Glomerular endothelial cell (primary cell): ENCODE measurements at places on chromosomes 2 and 18.

DNA sequence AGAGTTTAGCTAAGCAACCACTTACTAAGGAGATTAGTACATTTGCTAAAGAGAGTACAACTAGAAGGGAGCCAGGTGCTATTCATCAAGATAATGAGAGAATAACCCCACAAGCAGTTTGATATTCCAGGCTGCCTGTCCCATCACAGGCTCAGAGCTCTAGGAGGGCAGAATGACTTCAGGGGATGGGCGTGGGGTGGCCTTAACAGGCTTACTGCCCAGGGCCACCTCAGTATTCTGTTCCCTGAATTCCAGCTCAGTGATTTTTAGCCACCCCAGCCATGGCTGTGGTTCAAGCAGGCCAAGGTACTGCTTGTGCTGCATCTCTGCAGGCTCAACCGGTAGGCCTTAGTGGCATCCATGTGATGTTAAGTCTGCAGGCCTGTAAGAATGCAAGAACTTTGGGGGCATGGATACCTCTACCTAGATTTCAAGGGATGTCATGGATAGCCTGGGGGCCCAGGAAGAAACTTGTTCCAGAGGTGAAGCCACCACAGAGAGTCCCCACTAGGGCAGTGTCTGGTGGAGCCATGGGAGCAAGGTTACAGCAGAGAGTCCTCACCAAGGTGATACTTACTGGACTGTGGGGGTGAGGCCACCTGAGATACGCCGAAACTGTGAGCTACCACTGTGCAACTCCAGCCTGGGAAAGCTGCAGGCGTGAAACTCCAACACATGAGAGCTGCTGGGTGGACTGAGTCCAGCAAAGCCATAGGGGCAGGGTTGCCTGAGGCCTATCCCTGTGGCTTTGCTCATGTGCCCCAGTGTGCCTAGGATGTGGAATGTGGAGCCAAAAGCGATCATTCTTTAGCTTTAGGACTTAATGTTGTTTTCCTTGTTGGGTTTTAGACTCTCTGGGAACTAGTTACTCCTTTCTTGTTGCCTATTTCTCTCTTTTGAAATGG is 107.7 kb downstream of the EHBP1 start:
- no peak for DNase-seq

DNA sequence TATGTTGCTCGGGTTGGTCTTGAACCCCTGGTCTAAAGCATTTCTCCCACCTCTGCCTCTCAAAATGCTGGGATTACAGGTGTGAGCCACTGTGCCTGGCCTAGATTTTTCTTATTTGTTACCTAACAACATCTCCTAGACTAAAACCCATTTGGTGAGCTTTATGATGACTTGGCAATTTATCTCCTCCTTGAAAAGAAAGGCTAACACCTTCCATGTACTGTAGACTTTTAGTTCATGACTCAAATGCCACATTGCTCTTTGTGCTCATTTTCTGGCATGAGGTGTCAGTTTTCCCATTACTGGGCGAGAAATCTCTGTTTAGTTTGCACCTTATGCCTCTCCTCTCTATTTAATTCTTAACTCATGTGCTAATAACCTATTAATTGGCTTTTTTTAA is 12.3 kb upstream of the SERPINB5 start:
- DNase-seq: no peak

DNA sequence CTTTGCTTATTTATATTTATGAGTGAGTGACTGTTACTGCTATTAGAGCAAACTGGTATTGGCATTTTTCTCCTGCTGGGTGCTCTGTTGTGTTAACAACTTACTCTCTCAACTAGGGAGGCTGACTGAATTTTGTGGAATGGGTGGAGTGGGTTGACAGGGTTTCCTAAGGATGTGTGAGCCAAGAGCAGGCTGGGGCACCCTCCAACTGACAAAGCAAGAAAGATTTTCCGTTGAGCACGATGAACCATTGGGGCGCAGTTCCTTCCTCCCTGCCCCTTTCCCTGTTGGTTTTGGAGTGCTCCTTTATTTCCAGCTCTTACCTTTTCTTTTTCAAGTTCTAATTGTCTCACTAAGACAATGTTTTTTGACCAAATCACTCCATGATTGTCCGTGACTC is 20.3 kb downstream of the SEH1L start:
- DNase-seq: no peak

DNA sequence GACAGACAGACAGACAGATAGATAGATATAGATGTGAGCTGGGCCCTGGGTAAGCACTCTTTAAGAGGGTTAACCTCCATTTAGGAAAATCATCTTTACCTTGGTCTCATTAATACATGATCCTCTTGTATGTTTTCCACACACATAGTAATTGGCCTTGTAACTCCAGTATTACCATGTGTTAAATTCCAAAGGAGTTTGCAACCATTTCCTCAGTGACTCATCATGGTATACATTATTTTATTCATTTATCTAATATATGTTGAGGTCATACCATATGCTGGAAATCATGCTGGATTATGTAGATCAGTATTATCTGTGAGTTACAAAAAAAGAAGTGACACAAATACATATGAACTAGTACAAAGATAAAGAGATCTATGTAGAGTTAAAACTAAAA is 504.3 kb downstream of the DCC start:
- no peak for DNase-seq

DNA sequence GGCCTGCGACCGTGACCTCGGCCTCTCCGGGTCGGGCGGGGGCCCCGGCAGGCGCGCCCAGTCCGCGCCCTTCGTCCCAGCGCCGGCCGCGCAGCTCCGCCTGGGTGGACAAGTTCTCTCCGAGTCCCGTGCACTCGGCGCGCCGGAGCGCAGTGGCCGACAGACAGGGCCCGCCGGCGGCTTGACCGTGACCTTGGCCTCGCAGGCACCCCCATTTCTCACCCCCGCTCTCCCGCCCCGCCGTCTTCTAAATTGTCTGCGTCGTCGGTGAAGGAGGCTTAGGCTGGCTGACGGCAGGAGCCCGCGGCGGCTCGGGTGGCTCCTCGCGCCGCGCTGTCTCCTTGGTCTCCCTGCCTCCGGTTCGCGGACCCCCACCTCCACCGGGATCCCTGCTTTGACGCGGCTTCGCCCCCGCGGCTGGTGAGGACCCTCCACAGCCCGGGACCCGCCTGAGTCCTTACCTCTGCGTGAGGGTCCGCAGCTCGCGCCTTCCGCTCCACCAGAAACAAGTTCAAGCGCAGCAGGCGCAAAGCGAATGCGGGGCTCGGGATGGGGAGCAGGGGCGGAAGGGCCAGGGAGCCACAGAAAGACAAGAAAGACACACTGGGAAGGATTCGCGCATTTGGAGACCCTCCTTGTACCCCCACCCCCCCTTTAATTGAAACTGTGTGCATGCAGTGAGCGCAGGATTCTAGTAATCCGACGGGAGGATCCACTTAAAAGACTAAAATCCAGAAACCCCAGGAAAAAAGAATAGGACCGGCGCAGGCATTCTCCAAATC is 4.0 kb downstream of the PTGR3 start:
- no peak for DNase-seq
